Activated CD4-positive, alpha-beta T cell treated with anti-CD3 and anti-CD28 coated beads, Interleukin-2, amount 50 U/mL, for 1 hour (primary cell): ENCODE measurements at places on chromosomes 1 and 21.

DNA sequence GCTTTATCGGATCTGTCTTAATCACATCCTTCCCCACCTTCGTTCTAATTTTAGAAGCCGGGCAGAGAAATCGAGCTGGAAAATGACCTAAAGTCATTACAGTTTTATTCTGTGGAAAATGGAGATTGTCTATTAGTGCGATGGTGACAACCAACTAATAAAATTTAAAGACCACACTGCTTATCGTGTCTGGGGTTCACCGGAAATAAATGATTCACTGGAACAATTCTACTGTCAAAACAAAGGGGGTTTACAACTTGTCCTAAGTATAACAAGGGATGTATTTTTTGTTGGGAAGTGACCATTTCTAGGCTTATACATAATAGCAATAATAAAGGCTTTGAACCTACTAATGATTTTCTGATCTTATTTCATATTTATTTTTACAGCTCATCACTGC lies 55.6 kb downstream of the B3GALNT2 start:
- DNase-seq = no peak

DNA sequence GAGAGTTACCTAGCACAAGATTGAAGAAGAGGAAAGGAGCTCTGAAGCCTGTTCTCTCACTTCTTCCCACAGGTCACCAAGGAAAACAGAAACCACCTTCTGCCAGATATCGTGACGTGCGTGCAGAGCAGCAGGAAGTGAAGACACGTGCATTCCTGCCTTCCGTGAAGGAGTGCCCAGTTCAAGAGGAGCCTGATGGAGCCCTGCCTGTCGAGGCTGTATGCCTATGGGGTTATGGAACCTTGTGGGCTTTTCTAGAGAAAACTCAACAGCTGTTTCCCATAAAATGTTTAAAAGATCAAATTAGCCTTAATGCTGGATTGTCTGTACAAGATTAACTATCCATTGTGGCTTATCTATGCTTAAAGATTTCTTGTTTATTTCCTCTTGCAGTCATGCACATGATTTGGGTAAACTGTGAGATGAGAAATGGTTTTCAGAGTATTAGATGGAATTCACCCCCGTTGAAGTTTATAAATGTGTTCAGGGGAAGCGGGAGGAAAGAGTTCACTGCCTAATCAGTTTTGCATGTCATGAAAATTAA lies 27.8 kb downstream of the NTPCR start:
- no peak for DNase-seq

GRCh38 chr1:43547538-43548072 lies 16.9 kb downstream of the PTPRF start:
- no peak for DNase-seq

GRCh38 chr1:155218854-155219591 lies 10.5 kb downstream of the MTX1 start:
- DNase-seq = no peak

DNA sequence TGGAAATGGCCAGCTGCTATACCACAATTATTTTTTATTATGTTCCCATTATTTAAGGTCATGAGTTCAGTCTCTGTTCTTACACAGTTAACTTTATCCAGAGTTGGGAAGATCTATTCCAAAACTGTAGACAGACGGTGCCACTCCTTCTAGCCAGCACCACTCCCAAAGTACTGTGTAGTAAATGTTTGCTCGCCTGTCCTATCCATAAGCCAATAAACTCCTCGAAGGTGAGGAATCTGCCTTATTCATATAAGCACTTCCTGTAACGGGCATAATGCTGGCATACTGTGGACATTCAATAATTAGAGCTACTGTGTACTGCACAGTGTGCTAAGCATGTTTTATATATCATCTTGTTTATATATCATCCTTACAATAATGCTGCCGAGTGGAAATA lies 26.1 kb upstream of the STMN1 start:
- DNase-seq = no peak

- no peak for DNase-seq
Observed at GRCh38 chr1:57451516-57451915, 27.7 kb upstream of the DAB1 start.

DNA sequence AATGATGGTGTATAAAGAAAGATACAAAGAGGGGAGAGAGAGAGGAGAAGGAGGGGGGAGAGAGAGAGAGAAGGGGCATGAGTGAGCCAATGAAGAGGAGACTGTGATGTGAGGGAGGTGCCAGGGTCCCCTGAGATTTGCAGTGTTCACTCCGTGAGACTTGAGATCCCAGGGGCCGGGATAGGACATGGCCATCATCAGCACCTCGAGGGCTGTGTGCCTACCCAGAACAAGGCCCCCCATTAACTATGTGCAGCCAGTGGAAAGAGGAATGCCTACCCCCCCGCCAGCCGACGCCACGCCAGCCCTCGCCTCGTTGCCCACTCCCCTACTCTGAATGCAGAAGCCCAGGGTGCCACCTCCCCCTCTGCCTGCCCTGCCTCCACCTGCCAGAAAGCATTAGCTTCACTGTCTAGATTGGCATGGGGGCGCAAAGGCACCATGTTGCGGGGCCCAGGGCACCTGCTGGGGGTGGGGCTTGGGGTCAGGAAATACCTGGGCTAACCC lies 14.8 kb downstream of the LGR6 start:
- no peak for DNase-seq

GRCh38 chr1:206495493-206496046 lies 11.8 kb upstream of the RASSF5 start:
- no peak for DNase-seq

GRCh38 chr1:17646444-17647280 lies 107.2 kb downstream of the ARHGEF10L start:
- DNase-seq = no peak

DNA sequence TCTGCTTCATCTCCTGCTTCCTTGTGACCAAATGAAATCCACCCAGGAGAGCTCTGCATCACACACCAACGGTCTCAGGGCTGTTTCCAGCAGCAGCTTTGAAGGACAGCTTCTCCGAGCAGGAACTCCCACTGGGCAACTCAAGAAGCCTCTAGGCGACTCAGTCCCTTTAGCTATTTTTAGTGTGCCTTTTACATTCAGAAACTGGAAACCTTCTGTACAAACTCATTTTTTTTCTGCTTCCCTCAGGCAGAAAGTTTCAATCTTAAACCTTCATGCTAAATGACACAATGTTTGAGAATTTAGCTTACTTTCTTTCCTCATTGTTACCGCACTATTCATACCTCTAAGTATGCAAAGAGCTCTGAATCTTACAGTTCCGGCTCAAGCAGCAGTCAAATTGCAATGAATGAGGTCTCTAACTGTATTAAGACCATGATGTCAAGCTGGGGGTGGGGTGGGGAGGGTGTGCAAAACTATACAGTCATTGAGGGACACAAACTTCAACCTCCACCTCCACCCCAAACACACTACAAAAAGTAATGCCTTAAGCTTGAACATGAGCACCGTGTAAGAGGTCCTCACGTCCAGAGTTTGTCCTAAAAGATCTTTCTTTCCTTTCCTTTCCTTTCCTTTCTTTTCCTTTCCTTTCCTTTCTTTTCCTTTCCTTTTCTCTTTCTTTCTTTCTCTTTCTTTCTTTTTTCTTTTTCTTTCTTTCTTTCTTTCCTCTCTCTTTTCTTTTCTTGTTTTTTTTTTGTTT lies 16.4 kb upstream of the TARBP1 start:
- no peak for DNase-seq

DNA sequence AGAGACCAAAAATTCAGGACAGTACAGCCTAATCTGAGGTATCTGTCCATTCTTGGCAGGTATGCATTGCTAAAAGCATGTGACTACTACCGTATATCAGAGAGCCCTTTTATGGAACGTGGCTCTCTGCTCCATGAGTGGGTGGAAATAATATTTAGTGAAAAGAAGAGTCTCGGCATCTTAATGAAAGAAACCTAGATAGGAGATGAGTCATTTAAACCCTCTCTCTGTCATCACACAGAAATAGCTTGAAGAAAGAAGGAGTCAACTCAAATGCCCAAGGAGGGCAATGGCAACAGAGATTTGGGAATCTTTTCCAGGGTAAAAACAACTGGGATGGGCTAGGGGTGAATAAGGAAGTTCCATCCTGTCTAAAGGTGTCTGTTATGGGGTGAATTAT lies 528.2 kb downstream of the SMYD3 start:
- DNase-seq = no peak

DNA sequence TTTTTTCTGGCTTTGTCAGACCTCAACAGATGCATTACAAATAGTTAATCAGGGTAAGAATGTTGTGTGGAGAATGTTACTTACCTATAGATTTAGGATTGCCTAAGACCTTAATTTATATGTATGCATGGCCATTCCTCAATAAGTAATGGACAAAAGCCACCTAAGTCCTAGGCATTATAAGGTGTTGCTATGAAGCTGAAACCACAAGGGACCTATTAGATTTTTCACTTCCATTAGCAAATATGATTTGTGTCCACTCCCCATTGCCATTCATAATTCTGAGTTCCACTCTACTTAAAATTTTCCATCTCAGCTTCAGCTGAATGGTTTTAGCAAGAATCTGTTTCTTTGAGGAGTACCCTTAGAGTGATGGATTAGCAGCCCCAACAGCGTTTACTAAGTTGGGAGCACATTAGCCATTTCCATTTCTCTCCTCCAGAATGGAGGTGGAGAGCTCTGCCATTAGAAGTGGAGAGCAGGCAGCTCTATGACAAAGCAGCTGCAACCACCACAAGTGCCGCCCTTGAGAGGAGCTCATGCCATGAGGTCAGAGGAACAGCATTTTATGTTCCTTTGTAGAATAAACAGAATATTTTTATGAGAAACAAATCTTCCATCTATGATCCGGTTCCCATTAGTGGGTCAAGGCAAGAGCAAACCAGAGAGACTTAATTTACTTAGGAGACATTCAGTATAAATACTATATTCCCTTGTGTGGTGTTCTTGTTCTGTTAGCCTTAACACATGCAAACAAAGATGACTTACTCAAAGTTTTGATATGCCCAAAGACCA lies 28.9 kb upstream of the C1orf87 start:
- no peak for DNase-seq

DNA sequence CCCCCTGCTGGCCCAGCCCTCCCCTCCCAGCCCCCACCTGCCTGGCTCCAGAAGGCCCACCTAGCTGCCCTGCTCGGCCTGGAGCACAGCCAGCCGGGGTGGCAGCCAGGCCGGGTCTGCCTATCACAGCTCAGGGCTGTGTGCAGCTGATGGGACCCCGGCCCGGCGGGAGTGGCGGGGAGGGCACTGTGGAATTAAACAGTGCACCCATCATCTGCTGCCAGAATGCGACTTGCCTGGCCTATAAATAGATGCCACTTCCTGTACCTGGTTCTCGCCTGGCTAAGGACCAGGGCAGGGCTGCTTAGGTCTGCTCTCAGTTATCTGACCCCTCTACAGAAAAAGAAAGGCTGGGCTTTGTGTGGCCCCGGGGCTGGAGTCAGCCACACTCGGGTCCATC lies 98.2 kb upstream of the VAMP3 start:
- no peak for DNase-seq

GRCh38 chr21:15526798-15527197 lies 203.0 kb upstream of the USP25 start:
- DNase-seq = no peak

DNA sequence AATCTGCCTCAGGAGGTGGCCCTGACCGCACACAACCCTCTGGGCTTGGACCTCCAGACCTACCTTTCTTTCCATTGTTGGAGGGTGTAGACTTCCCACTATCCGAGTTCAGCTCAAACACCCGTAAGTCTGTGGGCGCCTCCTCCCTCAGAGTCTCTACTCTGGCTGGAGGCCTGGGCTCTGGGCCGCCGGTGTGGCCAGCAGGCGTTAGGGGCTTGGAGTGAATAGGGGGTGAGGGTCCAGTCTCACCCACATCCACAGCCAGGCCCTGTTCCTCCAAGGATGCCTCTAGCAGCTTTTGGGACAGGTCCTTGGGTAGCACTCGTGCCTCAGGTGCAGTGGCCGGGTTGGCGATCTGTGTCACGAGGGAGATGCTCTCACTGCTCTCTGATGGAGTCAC lies 13.9 kb downstream of the TSSK3 start:
- no peak for DNase-seq

DNA sequence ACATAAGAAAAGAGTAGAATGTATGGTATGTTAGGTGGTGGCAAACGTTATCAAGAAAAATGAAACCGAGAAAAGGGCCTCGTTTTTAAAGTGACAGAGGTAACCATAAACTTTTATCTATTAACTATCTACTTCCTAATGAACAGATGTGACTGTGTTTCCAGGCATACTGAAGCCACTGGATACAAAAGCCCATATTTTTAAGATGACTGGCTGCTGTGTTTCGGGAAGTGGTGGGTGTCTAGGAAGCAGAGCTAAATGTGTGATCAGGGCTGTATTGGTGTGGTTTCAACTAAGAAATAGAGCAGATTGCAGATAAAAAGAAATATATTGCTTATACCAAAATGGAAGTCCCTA lies 71.8 kb downstream of the CHRM3 start:
- no peak for DNase-seq

GRCh38 chr1:204198348-204199340 lies 2.4 kb upstream of the KISS1 start:
- DNase-seq = no peak

DNA sequence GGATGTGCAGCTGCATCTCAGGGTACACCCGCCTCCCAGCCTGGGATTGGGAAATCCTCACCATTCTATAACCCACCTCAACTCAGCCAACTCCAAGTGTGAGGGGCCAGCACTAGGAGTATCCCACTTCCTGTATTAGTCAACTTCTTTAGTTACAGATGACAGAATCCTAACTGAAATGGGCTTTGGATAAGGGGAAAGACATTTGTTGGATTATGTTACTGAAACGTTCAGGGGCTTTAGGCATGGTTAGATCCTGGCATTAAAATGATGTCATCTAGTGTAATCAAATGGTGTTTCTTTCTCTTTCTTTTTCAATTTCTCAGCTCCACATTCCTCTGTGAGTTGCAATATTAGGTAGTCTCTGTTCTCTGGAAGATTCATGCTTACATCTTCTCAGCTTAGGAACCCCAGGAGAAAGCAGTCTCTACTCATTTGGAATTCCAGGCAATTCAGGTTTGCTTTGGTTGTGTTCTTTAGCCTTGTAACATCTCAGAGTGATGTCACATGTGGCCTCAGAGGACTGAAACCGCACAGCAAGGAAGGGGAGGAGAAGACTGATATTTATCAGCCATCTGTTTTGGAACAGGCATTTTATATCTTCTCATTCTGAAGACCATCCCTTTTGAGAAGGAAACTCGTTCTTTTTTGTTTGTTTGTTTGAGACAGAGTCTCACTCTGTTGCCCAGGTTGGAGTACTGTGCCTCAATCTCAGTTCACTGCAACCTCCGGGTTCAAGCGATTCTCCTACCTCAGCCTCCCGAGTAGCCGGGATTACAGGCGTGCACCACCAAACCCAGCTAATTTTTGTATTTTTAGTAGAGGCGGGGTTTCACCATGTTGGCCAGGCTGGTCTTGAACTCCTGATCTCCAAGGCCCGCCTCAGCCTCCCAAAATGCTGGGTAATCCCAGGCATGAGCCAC lies 18.9 kb upstream of the TMEM54 start:
- no peak for DNase-seq
